ENCODE measurements at places on chromosomes 1 and 21.
A peak's percentile ranks its signal among the peaks of the same experiment; 100 is the strongest.

DNA sequence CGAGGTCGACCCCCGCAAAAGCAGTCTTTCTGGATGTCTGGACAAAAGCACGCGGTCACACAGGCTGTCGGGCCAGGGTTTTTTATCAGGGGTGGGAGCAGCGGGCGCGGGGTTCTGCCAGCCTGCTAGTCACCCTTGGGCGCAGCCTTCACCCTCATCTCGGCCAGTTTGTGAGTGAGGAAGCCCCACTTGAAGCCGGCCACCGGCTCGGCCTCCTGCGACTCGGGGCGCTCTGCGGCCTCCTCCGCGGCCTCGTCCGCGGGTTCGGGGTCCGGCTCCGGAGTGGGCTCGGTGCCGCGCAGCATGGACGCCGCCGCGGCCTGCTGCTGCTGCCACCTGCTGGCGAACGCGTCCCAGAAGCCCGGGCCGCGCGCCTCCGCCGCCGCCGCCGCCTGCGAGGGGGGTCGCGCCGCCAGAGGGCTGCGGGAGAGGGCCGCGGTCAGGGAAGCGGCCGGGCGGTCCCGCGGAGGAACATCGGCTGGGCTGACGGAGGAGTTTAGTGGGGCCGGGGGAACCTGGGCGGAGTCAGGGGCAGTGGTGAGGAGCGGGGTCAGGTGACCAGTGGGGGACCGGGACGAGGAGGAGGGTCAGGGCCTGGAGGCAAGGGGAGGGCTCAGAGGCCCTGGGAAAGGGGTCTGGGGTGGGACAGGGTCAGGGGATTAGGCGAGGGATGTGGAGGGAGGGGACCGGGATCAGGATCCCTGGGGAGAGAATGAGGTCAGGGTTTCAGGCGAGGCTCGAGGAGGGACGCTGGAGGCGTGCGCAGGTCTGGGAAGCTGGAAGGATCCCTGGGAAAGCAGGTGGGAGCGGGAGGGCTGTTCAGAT lies 4.5 kb downstream of the C1orf232 start:
- DNase-seq, result no peak

- DNase-seq, result peak; percentile 48
Measured at GRCh38 chr1:32989160-32990050, 24.8 kb upstream of the RNF19B start.

DNA sequence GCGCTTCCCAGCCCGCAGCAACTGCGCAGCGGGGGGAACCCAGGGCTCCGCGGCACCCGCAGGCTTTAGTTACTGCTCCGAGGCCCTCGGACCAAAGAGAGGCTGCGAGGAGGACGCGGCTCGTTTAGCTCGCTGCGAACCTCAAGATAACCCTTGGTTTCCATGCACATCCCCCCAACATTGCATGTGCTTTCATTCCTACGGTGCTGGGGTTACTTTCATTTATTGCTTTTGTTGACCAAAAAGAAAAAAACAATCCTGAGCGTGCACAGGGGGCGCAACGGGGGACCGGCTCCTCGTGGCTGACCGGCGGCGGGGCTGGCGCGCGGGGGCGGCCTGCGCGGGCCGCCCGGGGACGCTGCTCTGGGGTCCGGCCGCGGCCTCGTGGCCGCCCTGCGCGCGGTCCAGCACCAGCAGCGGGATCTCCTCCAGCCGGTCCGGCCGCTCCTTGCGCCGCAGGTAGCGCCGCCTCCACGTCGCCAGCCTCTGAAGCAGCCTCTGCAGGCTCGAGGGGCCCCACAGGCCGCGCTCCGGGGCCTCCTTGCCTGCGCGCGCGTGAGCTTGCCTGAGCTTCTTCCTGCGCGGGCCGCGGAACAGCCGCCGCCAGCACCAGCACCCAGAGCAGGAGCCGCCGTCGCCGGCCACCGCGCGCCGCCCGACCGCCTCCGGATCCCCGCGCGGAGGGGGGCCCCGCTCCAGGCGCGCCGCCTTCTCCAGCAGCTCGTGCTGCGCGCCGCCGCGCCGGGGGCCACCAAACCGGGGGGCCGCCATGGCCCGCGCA lies 77.4 kb downstream of the DESI2 start:
- DNase-seq, result peak; percentile 13

GRCh38 chr1:44608141-44608540 lies 66.1 kb downstream of the TMEM53 start:
- no peak for DNase-seq

DNA sequence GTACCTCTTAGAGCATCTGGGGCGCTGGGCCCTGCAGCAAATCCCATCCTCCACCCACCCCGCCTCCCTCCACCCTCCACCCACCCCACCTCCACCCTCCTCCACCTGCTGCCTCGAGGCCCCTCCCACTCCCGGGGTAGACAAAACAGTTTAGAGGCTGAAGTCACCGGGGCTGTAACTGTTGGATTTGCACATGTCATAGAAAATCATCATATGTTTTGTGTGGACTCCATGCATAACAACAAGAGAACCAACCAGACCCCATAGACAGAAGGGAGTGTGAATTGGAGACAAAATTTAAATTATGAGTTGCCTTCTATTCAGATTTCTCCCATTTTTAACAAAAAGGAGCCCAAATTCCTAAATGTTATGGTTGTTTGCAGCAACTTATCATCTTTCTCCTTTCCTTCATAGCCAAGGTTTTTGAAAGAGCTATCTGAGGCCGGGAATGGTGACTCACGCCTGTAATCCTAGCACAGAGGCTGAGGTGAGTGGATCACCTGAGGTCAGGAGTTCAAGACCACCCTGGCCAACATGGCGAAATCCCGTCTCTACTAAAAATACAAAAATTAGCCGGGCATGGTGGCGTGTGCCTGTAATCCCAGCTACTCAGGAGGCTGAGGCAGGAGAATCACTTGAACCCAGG lies 28.2 kb upstream of the LGALS8 start:
- DNase-seq, result no peak

- no peak for DNase-seq
Measured at GRCh38 chr1:241706967-241707366, 54.9 kb downstream of the WDR64 start.

DNA sequence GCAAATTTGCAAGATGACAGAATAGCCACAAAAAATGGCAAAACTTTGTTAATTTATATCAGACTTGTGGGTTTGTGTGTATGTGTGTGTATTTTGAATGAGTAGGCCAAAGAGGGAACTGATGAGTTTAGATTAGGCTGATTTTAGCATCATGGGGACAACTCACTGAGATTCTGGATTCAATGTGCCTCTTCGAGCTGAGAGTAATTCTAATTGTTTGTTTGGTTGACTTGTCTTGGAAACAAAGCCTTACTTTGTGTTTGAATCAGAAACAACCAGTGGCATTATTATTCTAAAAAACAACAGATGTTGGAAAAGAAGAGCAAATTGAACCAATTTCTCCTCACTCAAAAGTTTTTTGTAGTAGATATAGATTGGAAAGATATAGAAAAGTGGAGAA lies 40.5 kb upstream of the C21orf91 start:
- no peak for DNase-seq

DNA sequence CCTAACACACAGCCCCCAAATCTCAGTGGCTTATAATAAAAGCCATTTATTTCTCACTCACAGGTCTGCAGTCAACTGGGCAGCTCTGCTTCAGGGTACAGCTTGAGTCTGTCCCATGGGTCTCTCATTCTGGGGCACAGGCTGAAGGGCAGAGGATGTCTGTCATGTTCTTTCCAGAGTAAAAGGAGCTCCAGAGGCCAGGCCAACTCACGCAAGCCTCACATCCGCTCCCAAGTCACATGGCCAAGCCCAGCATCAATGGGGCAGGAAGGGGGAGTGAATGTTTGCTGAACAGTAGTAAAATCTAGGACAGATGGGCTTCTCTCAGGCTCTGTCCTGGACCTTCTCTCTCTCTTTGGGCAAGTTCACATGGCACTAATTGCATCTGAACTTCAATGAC lies 7.1 kb upstream of the SSBP3 start:
- no peak for DNase-seq

DNA sequence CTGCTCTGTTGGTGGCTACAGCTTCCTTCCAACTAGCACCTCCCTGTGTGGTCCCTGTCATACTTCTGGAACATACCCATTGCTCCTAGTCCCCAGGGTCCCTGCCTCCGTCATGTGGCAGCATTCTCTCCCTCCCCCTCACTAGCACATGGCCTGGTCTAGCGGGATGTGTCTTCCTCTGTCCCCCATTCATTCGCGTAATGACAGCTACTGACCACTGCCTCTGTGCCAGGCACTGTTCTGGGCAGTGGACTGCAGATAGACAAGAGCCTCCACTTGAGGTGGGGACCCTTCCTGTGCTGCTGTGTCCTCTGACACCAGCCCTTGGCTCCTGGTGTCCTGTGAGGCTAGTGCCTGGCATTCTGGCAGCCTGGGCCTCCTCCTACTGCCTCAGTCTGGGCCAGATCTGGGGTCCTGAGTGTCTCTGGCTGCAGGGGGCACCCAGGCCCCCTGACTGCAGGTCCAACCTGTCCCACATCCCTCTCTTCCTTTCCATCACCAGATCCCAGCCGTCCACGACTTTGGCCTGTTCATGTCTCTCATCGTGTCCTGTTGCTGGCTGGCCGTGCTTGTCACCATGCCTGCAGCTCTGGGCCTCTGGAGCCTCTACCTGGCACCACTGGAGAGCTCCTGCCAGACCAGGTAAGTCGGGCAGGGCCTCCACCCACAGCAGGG lies 38.1 kb downstream of the DISP3 start:
- no peak for DNase-seq

- no peak for DNase-seq
Measured at GRCh38 chr1:59266927-59267293, 30.0 kb upstream of the FGGY start.

DNA sequence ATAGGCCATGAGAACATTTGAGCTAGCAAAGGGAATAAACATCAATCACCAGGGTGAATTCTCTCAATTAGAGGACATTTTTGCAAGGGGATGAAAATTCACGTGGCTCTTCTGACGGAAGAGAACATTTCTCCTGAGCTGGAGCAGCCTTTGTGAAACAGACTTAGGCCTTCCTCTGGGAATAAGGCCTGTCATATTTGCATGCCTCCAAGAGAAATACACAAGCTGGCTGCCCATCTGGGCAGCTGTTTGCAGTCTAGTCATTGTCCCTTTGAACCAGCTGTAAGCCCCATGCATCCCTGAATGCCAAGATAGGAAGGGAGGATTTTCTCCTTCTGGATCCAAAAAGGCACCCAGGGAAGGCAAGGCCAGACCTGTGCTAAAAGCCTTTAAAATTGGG lies 5.5 kb downstream of the LEMD1 start:
- no peak for DNase-seq

DNA sequence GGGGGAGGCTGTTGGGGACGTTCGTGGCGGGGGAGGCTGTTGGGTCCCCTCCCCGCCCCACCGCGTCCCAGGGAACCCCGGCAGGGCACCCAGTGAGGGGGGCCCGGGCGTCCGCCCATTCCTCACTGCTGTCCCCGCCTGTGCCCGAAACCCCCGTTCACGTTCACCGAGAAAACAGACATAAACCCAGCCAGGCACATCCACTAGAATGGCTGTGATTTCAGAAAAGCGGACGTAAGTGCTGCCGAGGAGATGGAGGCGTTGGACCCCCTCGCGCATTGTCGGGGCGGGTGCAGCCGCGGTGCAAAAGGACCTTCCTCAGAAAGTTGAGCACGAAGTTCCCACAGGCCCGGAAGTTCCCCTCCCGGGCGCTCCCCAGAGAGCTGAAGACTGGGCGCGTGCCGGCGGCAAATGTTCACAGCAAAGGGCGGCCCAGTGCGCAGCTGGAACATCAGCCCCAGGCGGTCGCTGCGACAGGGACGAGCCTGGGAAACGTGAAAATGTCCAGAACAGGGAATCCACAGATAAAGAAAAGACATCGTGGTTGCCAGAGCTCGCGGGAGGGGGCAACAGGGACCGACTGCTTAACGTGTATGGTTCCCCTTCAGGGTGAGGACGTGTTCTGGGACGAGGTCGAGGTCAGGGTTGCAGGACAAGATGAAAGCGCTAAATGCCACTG lies 18.5 kb upstream of the SAMD11 start:
- no peak for DNase-seq

GRCh38 chr1:63893976-63894375 lies 120.2 kb downstream of the ROR1 start:
- DNase-seq, result no peak

DNA sequence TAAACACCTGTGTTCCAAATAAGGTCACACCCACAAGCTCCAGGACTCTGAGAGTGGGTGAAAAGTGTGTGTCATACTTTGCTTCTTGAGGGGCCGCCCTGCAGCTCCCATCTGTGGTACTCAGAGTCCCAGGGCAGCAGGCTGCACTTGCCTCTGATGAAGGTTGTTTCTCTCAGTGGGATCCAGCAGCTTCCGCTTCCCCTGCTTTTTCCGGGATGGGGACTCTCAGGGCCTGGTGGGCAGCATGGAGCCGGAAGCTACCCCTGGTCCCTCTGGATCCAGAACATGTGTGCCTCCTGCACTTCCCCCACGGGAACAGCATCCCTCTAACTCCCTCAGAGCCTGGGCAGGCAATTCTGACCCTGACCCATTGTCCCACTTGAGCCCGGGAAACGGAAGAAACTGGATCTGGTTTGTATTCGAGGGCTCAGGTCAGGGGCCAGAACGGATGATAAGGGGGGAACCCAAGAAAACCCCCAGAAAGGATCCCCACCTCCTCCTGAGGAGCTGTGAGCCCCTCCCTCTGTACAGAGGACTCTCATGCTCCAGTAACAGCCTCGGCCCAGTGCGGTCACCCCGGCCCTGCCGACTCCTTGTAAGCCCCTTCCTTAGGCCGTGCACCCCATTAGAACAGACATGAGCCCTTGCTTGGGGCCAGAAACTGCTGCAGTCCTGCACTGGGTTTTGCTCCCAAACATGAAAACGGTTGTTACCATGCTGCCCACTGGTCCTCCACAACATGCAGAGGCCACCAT lies 189.5 kb upstream of the C1orf174 start:
- DNase-seq, result no peak

GRCh38 chr1:87980494-87980893 lies 651.8 kb downstream of the LMO4 start:
- DNase-seq, result no peak

DNA sequence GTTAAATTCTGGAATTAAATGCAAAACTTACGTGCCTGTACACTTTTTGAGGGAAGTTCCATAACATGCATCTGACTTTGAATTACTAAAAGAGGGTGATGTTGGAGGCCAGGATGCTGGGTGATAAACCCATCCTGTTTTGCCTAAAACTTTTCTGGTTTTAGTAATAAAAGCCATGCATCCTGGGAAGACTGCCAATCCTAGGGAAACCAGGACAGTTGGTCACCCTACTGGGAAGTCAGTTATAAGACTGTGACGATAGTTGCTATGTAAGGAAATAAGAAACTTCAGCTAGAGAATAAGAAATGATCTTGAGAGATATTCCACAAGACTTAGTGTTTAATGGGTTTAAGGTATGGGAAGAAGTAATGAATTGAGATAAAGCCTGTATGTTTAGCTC lies 336.6 kb upstream of the LYPLAL1 start:
- DNase-seq, result no peak

DNA sequence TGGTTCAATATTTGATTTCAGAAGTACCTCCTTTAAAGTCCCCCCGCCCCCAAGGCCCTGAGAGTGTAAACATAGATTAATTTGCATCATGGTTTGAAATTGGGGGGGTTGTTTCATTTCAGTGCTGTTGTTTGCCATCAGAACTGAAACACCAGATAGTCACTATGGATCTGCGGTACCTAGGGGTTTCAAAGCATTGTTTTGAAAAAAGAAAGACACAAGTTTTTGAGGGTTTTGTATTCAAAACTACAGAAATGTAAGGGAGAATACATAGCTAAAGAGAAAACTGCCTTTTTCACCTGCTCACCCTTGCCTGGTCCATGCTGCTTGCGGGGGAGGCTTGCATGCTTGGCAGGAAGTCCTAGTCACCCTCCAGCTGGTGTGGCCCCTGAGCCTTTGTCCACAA lies 59.3 kb downstream of the ACP6 start:
- no peak for DNase-seq
